Motor neuron (in vitro differentiated cells): ENCODE measurements at places on chromosomes 11 and 22.
A peak's percentile ranks its signal among the peaks of the same experiment; 100 is the strongest.

DNA sequence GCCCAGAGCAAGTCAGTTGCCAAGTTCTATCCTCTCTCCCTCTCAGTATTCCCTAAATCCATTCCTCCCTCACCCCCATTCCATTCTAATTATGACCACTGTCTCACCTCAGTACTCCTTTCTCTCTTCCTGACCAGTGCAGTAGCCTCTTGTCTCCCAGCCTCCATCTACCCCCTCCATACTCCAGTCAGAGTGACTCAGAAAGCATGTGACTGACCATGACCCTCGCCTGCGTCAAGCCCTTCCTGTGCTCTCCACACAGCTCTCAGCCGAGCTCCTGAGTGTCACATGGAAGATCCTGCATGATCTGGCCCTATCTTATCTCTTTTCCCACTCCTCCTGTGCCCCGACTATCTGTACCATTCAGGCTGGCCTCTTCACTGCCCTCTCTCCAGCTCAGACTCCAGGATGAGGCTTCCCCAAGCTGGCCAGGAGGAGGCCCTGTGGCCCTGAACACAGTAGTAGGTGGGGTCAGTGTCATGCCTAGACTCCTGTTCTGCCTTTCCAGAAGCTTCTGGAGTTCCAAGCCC lies 42.6 kb downstream of the NEU3 start:
- ATAC-seq = peak; percentile 37

DNA sequence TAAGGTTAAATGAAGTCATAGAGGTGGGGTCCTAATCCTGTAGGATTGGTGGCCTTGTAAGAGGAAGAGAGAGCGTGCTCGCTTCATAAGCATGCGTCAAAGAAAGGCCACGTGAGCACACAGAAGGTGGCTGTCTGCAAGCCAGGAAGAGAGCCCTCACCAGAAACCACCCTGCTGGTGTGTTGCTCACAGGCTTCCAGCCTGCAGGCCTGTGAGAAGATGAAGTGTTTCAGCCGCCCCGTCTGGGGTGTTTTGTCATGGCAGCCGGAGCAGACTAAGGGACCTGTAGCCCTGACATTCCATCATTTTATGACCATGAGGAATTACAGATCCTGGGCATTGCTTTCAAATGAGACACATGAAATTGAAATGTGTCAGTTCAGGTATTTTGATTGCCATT lies 32.4 kb downstream of the AP2A2 start:
- ATAC-seq = no peak

GRCh38 chr11:117915672-117916235 lies 13.4 kb downstream of the TMPRSS13 start:
- no peak for ATAC-seq

DNA sequence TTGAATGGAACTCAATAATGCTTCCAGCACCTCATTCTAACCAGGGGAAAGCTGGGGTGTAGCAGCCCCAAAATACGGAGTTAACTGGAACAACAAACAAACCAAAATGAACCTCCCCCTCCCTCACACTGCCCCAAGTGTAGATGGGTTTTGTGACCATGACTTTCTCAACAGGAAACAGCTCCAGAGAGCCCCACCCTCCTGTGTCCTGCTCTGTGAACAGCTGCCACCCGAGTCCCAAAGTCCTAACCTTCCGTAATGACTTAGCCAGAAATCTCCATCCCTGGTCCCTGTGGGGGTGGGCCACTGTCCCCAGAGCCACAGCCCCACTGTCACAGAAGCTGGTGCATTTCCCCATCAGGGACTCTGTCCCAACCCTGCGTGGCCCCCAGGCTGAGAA lies 155.4 kb downstream of the CRYBB2 start:
- no peak for ATAC-seq

GRCh38 chr11:25317216-25317615 lies 820.4 kb downstream of the LUZP2 start:
- ATAC-seq = no peak

DNA sequence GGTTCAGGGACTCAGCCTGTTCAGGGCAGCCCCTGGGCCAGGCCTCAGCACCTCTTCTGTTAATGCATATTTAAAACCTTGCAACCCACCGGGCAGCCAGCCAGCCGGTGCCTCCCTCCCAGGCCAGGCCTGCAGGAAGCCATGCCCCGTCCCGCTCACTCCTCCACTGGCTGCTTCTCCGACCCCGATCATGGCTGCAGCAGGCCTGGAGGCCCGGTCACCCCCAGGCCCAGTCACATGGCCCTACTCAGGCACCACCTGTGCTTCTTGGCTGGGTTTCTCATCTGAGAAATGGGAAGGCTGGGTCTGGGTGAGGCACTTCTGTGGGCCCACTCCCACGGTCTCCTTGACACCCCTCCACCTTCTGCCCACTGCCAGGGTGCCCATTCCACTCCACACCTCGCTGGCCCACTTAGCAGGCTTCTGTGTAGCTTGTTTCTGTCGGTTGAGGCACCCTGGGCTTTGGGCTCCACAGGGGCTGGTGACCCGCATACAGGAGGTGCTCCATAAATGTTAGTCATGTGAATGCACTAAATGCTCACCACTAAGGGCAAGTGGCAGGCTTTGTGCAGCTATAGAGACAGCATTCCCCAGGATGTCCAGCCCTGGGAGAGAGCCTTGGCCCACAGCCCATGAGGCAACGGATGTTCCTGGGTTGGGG lies 11.4 kb downstream of the RTN4R start:
- peak; percentile 56 for ATAC-seq
